ENCODE measurements at places on chromosomes 5 and 9. TPM values are rescaled to one million over a fixed set of nuclear protein-coding genes. Genes with fewer than 3 reads are reported as not detected.

DNA sequence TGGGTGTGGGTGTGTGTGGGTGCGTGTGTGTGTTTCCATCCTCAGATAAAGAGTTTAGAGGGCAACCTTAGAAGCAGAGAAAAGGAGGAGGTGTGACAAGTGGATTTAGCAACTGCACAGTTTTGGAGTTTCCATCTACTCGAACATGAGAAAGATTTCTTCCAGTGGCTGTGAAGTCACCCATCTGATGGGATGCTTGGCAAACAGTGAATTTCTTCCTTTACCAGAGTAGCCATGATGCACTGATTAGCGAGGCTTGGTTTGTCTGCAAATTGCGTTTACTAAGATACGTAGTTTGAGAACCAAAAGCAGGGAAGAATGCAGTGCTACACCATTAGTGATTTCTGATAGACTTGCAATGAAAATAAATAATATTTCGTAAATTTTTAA is 791 bp upstream of the STARD4 start:
- peak overlapping the region; percentile 77 for H3K4me3 ChIP-seq
- H3K27me3 ChIP-seq = no peaks in the 10 kb centered on the region
- DNase-seq = no peak
- peaks cover 18% of the 10 kb centered on the region for H3K4me1 ChIP-seq

NEURL1B gene
- total RNA-seq = 17.9 TPM

C1QTNF3 gene
- 2.0 TPM for total RNA-seq

- no peak for DNase-seq
- H3K27ac ChIP-seq = no peak overlapping the region
- no peak overlapping the region for H3K4me3 ChIP-seq
- H3K27me3 ChIP-seq = no peaks in the 10 kb centered on the region
- no peaks in the 10 kb centered on the region for H3K36me3 ChIP-seq
These were observed 69.2 kb downstream of the SYK start for GRCh38 chr9:90870621-90871326.

DNA sequence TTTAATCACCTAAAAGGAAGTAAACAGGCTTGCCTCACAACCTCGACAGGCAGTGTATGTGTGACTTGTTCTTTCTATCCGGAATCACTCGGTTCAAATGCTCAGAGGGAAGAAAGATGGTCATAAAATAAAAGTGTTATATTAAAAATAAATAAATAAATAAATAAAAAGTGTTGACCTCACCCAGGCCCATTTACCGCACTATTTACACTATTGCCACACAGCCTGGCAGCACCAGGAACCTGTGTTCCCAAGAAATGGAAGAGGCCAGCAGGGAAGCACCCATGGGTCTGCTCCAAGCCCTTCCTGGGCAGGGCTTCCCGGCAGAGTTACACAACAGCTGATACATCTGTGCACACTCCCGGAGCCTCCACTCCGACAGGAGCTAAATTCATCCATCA is 127.9 kb downstream of the EFNA5 start:
- H3K27me3 ChIP-seq = no peaks in the 10 kb centered on the region
- no peaks in the 10 kb centered on the region for H3K36me3 ChIP-seq
- DNase-seq = peak; percentile 90
- peak overlapping the region; percentile 85 for H3K27ac ChIP-seq
- H3K4me3 ChIP-seq = no peak overlapping the region

DNA sequence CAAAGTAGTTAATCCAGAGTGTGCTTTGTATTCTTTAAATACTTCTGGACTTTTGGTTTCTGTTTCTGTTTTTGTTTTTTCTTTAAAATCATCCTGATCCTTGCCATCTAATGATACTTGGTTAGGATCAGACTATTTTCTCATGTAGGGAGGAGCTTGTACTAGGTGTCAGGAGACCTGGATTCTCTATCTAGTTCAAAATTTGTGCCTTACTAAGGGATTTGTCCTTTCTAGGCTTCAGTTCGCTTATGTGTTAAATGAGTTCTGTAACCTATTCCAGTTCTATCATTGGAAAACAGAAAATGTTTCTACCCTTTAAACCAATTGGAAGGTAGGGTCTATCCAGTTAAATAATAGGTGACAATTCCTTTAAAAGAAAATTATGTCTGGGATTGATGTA is 3.3 kb upstream of the MEF2C start:
- no peaks in the 10 kb centered on the region for H3K4me1 ChIP-seq
- peak overlapping the region; percentile 24 for H3K4me3 ChIP-seq
- H3K36me3 ChIP-seq = no peaks in the 10 kb centered on the region
- DNase-seq = no peak
- H3K27ac ChIP-seq = peak overlapping the region; percentile 93

- no peaks in the 10 kb centered on the region for H3K27me3 ChIP-seq
- no peaks in the 10 kb centered on the region for H3K36me3 ChIP-seq
- H3K4me3 ChIP-seq = no peak overlapping the region
- no peaks in the 10 kb centered on the region for H3K4me1 ChIP-seq
- DNase-seq = no peak
- H3K27ac ChIP-seq = no peak overlapping the region
These were observed 158.0 kb downstream of the ATPSCKMT start for GRCh38 chr5:10091701-10092100.

DNA sequence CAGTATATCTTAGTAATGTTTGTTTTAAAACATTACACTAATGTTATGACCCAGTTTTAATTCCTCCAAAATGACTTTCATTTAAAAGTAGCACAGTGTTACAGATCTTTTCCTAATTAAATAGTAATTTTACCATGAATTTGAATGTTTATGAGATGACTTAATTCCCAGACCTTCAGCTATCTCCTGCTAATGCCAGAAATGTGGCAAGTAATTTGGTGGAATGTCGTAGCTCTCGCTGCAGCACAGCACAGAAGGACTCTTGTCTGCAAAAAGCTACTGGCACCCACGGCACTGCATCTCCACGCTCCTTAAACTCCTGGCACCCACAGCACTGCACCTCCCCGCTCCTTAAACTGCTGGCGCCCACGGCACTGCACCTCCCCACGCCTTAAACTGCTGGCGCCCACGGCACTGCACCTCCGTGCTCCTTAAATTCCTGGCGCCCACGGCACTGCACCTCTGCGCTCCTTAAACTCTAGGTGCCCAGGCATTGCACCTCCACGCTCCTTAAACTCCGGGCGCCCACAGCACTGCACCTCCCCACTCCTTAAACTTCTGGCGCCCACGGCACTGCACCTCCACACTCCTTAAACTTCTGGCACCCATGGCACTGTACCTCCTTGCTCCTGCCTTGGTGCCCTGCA is 163.1 kb downstream of the CDK5RAP2 start:
- DNase-seq = no peak
- H3K27me3 ChIP-seq = no peaks in the 10 kb centered on the region
- no peak overlapping the region for H3K4me3 ChIP-seq

DNA sequence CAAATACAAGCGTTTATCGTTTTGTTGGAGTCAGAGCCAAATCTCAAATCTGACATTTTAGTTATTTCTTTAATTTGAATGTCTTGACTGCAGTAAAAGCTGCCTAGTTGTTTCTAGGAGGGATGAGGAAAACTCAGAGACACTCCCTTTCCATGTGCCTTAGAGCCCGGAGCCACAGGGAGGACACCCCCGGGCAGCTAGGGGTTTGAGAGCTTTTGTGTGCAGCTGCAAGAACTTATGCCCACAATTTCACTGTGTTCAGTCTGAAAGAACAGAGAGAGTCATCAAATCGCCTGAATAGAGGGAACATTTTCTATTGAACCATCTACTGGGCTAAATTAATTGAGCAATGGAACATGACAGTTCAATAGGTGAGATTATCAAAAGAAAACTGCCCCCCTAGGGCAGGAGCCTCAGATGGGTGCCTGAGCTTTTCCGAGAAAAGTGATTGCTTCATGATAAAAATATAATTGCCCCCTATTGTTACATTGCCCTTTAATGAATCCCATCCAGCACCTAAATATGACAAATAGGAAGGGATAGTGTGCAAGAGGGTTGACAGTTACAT is 709.3 kb upstream of the RGMB start:
- H3K36me3 ChIP-seq = no peaks in the 10 kb centered on the region
- no peak for DNase-seq

DNA sequence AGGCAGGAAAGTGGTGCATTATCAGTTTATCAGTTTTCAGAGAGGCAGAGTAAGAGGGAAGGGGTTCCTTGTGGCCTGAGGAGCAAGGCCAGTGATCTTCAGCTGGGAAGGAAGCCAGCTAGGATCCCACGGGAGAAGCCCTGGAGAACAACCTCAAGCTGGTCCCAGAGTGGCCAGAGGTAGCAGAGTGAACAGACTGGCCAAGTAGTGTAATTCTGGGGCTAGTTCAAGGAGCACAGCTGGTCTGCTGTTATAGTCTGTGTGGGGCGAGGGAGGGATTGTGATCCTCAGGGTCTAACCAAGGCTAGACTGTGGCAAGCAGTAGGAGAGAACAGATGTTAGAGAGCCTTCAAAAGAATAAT is 164.6 kb downstream of the CARTPT start:
- no peak overlapping the region for H3K4me3 ChIP-seq
- no peaks in the 10 kb centered on the region for H3K36me3 ChIP-seq
- peak overlapping the region; percentile 54 for H3K27ac ChIP-seq
- no peaks in the 10 kb centered on the region for H3K27me3 ChIP-seq

GRCh38 chr9:96121136-96121535 is 180.8 kb downstream of the HSD17B3 start:
- H3K4me3 ChIP-seq = no peak overlapping the region
- no peaks in the 10 kb centered on the region for H3K36me3 ChIP-seq
- no peaks in the 10 kb centered on the region for H3K27me3 ChIP-seq
- H3K27ac ChIP-seq = no peak overlapping the region

- no peaks in the 10 kb centered on the region for H3K4me1 ChIP-seq
- H3K27ac ChIP-seq = no peak overlapping the region
- no peaks in the 10 kb centered on the region for H3K27me3 ChIP-seq
- H3K4me3 ChIP-seq = no peak overlapping the region
- DNase-seq = no peak
These were observed 24.4 kb upstream of the SH3RF2 start for GRCh38 chr5:145912019-145912418.

OR13C9 gene
- not detected for total RNA-seq

FOXD4 gene
- total RNA-seq = not detected

- no peak overlapping the region for H3K27ac ChIP-seq
- DNase-seq = no peak
- no peaks in the 10 kb centered on the region for H3K36me3 ChIP-seq
- no peaks in the 10 kb centered on the region for H3K27me3 ChIP-seq
- no peak overlapping the region for H3K4me3 ChIP-seq
These were observed 45.3 kb upstream of the RICTOR start for GRCh38 chr5:39119404-39120051.

PHF24 gene
- total RNA-seq = not detected

CDH12 gene
- not detected for total RNA-seq

FGFR4 gene
- 0.48 TPM for total RNA-seq

DNA sequence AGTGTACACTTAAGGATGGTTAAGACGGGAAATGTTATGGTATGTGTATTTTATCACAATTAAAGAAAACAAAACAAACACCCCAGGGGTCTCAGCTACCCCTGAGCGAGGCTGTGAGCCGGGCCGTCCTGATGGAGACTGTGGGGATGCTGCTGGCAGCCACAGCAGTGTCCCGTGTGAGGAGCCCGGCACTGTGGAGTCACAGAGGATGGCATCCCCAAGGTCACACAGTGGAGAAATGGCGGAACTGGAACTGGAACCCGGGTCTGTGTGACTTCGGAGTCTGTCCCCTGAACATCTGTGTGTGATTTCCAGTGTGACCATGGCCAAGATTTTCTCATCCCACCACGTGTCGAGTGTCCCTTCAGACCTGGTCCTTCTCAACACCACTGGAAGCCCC is 80.7 kb upstream of the PHYKPL start:
- no peak overlapping the region for H3K27ac ChIP-seq
- H3K36me3 ChIP-seq = no peaks in the 10 kb centered on the region
- H3K27me3 ChIP-seq = no peaks in the 10 kb centered on the region
- no peak overlapping the region for H3K4me3 ChIP-seq
- no peak for DNase-seq

F2RL1 gene
- total RNA-seq = 10.6 TPM

GRCh38 chr9:95615246-95615645 is 98.5 kb upstream of the PTCH1 start:
- H3K4me3 ChIP-seq = no peak overlapping the region
- H3K4me1 ChIP-seq = no peaks in the 10 kb centered on the region
- no peaks in the 10 kb centered on the region for H3K36me3 ChIP-seq

GRCh38 chr5:103031607-103032006 is 88.3 kb downstream of the GIN1 start:
- DNase-seq = no peak
- no peak overlapping the region for H3K27ac ChIP-seq
- H3K27me3 ChIP-seq = no peaks in the 10 kb centered on the region
- H3K4me1 ChIP-seq = no peaks in the 10 kb centered on the region

TOPORS gene
- 11.0 TPM for total RNA-seq

DNA sequence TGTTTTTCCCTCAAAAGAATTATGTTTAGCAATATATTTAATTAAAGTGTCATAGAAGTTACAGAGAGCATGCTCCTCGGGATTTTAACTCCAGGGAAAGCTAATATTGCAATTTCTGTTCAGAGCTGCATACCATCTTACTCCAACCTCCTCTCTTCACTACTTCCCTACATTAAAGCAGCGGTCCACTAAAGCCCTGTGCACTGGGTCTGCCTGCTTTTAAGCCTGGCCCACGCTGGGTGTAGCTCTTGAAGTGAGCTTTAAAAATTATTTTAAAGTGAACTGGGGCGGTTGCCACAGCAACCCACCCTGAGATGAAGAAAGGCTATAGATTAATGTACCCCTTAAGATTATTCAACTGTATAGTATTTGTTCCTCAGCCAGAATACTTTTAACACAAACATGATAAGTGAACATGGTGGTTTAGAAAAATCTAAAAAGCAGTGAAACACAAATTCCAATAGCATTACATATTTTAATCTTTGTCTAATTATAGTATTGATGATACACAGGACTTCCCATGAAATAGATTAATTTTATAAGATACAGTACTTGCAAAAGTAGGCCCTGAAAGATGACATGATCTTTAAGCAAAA is 3.9 kb upstream of the MEF2C start:
- H3K27me3 ChIP-seq = no peaks in the 10 kb centered on the region
- H3K36me3 ChIP-seq = no peaks in the 10 kb centered on the region
- H3K4me1 ChIP-seq = peaks cover 20% of the 10 kb centered on the region
- no peak for DNase-seq
- H3K4me3 ChIP-seq = peak overlapping the region; percentile 24

DNA sequence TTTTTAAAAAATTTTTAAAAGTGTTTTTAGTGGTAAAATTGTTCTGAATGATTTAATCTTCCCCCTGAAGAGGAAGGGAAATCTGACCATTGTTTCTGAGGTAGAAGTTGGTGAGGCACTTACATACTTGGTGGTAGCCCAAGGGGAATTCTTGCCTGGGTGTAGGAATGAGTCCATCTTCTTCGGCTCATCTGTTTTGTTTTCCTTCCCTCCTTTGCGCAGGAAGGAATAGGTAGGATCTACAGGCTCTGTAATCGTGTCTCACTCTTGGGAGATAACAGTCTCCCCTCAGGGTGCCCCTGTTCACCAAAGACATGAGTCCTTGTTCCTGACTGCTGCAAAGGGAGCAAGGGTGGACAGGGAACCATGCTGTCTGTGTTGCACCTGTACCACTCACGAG is 138.1 kb downstream of the HSPA4 start:
- H3K4me3 ChIP-seq = no peak overlapping the region
- H3K27ac ChIP-seq = no peak overlapping the region
- H3K27me3 ChIP-seq = no peaks in the 10 kb centered on the region
- H3K36me3 ChIP-seq = no peaks in the 10 kb centered on the region

CDH9 gene
- total RNA-seq = not detected
